ENCODE measurements at places on chromosomes 5 and 9.

GRCh38 chr9:73054091-73054490 is 97.6 kb upstream of the ANXA1 start:
- no peak for DNase-seq

GRCh38 chr5:113675166-113675565 is 161.7 kb downstream of the YTHDC2 start:
- no peak for DNase-seq

- DNase-seq = no peak
These were observed 355.9 kb downstream of the ADAMTS6 start for GRCh38 chr5:65125591-65126541.

GRCh38 chr5:75948438-75948837 is 134.7 kb upstream of the SV2C start:
- no peak for DNase-seq

Measured in T-cell (primary cell).